ENCODE measurements at places on chromosomes 12 and 14.

- DNase-seq: no peak
Measured at GRCh38 chr12:109527489-109528123, 45.7 kb downstream of the MMAB start.

- no peak for DNase-seq
Measured at GRCh38 chr12:107590814-107591375, 94.7 kb upstream of the PWP1 start.

DNA sequence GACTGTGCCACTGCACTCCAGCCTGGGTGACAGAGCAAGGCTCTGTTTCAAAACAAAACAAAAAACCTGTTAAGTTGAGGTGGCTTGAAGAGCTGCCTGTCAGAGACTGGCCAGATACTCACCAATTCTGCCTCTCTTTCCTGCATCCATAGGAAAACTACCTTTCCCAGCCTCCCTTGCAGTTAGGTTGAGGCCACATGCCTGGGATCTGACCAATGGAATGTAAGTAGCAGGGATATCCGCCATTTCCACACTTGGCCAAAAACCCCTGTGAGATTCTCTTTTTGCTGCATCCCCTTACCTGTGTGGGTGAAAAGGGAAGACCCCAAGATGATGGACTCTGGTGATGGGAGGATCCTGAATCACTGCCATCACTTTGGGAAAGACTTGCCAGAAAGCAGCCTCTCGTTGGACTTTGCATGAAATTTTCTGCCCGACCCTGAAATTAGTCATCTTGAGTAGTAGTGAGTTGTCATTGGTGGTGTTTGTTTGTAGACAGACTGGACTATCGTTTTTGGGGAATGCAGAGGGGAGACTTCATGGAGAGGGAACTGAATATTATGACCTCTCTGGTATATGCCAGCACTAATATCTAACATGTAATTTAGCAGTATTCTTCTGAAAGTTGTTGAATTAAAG is 14.0 kb downstream of the GPR68 start:
- DNase-seq: no peak

DNA sequence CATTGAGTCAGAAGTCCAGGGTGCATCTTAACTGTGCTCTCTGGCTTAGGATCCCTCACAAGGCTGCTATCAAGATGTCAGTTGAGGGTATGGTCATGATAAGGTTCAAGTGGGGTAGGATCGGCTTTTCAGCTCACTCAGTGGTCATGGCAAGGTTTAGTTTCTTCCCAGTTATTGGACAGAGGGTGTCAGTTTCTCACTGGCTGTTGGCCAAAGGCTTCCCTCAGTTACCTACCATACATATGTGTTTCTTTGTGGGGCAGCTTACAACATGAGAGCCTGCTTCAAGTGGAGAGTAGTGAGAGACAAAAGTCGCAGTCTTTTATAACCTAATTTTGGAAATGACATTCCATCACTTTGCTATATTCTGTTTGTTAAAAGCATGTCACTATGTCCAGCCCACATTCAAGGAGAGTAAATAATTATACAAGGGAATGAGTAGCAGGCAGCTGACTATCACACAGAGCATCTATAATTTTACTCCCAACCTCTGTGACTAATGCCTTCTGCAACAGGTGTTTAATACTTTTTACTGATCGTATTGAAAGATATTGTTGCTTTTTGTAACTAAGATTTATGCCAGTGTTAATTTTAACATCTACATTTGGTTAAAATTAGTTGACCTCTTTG is 572.8 kb upstream of the FBXO33 start:
- DNase-seq: no peak

GRCh38 chr12:104150416-104150815 is 12.4 kb upstream of the NFYB start:
- no peak for DNase-seq

- DNase-seq: no peak
Measured at GRCh38 chr12:62912644-62913043, 22.3 kb downstream of the PPM1H start.

DNA sequence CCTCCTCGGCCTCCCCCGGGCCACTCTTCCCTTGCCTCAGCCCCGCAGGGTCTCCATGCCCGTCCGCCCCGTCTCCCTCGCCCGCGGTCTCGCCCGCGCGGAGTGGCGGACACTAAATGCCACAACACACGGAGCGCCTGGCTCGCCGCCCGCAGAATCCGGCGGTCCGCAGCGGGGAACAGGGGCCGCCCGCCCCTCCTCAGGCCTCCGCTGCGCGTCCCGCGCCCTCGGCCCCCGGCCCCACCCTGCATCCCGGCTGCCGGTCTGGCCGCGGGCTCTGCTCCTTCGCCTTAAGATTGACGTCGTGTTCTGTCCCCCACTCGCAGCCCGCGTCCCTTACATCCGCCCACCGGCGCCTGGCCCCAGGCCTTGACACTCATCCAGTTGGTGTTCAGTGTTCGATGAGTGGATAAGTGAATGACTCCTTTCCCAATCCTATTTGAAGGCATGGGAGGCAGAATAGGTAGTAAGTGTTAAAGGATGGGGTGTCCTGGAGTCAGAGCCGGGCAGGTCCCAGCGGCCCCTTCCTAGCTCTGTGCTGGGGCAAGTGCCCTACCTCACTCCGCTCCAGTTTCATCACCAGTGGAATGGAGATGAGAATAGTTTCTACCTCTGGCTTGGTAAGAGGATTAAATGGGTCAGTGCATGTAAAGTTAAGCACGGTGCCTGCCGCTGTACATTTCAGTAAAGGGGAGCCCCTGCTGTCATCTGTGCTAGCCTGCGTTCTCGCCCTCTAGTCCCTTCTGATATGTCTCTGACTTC is 622 bp downstream of the TECPR2 start:
- no peak for DNase-seq

- peak; percentile 58 for DNase-seq
Measured at GRCh38 chr14:53461858-53462257, 308.7 kb upstream of the DDHD1 start.

GRCh38 chr14:101593411-101594238 is 32.3 kb downstream of the DIO3 start:
- no peak for DNase-seq

DNA sequence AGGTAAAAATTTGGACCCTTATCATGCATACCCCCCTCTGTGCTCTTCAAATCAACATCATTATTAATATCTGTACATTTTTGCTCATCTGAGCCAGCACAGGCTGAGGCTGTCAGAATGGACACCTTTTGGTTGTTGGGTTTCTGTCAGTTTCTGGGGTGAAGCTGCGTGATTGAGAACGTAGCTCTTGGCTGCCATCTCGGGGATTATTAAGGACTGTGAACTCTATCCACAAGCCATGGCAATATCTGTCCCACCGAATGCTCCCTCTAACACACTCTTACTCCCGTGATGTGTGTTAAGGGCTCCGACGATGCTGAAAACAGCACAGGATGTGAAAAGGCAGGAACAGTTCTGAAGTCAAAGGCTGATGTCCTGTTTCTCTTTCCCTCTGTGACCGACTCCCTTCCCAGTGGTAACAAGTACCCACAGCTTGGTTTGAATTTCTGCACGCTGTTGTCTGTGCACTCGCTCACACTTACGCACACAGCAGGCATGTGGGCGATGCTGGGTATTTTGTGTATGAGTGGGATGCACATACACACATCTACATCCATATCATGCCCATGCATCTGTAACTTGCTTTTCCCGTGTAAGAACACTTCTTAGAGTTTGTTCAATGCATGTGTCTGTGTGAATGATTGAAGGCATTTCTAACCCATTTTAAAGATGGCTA is 405.6 kb downstream of the TMEM121 start:
- no peak for DNase-seq

DNA sequence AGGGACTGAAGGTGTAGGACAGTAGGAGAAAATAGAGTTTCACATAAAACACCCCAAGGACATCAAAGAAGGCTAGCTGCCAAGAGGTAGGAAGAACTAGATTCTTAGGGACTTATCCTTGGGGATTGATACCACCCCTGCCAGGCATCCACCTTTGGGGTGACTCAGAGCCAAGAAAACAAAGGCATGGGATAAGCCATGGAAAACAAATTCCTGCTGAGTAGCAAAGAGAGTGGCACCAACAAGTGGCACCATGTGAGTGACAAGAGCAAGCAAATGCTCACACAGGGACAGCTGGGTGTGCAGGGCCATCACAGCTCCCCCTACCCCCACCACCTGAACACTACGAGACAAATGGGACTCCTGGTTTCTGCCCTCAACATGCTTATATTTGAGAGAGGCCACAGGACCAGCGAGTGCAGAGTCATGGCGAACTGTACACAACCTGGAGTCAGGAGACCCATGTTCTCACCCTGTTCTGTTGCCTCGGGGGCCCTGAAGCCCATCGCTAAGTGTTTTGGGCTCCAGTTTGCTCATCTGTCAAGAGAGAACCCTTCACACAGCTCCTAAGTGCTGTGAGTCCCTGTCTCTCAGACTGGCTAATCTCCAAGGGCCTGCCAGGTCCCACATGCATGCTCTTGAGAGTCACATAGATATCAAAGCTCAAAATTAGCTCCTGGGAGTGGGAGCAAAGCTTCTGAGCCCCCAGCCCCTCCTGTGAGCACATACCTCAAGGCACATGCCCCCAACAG is 91.9 kb downstream of the DPF3 start:
- no peak for DNase-seq

GRCh38 chr12:572532-572899 is 90.7 kb downstream of the NINJ2 start:
- DNase-seq: no peak

DNA sequence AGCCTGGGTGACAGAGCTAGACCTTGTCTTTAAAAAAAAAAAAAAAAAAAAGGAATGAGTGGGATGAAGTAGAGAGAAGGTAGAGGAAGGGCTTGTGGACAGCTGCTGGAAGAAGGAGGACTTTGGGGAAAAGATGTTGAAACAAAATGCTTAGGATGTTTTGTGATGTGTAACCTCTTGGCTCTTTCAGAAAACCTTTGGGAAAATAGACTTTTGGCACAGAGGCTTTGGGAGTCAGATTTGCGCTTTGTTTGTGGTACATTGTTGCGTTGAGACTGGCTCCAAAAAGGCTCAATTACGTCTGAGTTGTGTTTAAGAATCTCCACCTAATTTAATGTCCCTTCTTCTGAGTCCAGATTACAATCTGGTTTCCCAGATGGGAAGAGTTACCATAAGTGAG is 32.9 kb upstream of the SPTLC2 start:
- no peak for DNase-seq

DNA sequence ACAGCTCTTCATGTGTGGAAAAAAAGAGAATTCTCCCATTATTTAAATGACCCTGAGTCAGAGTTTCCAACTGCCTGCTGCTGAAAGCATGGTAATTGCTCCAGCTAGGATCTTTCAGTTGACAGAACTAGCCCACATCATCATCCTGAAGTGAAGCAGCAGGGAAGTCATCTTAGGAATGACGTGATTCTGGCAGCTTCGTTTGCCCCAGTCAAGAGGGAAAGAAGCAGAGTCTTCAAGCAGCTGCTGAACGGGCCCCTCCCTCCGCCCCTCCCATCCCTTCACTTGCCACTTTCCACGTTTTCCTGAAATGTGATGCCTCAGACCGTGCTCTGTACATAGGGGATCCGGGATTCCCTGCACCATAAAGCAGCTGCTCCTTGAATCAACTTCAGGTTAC is 455.0 kb upstream of the TMEM132C start:
- DNase-seq: peak; percentile 26
